ENCODE measurements at places on chromosomes 7 and 10. TPM values are rescaled to one million over a fixed set of nuclear protein-coding genes. Genes with fewer than 3 reads are reported as not detected.

CREB5 gene
- total RNA-seq = 28.7 TPM

AQP1 gene
- total RNA-seq = 0.82 TPM

ZNF12 gene
- 11.1 TPM for total RNA-seq

PON1 gene
- total RNA-seq = not detected

TSPAN14 gene
- total RNA-seq = 202 TPM

DNAH11 gene
- 3.4 TPM for total RNA-seq

MAT1A gene
- not detected for total RNA-seq

PTTG1IP2 gene
- not detected for total RNA-seq

ZNF365 gene
- total RNA-seq = 0.58 TPM

ANLN gene
- 43.2 TPM for total RNA-seq

ATRNL1 gene
- total RNA-seq = 8.0 TPM

EGR2 gene
- not detected for total RNA-seq

PHTF2 gene
- total RNA-seq = 13.2 TPM

CDH23 gene
- total RNA-seq = not detected

FLNC gene
- total RNA-seq = 170 TPM

Data from glomerular endothelial cell (primary cell).